ENCODE measurements at places on chromosomes 3 and 15.
A peak's percentile ranks its signal among the peaks of the same experiment; 100 is the strongest.

DNA sequence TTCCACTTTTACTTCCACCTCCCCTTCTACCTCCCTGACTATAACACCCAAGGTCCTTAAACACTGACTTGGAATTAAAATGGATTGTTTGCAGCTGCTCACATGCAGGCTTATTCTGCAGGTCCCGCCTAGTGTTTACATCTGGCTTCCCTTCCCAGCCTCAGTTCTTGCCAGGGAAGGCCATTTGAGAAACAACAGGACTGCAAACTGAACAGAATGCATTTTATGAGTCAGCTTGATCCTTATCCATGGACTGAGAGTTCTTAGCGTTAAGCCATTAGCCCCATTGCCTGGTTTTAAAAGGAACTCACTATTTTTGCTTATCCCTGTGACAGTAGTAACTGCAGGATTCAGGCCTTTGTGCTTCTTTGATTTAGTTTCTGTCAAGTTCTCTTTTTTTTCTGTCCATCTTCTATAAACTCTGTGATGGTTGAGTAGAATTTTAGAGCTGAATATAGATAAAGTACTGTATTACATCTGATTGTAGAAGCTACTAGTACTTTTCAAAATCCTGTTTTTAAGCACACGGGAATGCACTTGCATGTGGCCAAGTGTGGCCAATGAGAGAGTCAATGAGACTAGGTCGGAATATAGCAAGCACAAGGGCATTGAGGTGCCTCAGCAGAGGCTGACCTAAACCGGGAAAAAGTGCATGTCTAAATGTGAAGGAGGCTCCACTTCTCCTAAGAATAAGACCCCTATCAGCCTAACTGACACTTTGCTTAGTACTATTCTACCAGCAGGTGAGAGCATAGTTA lies 106.4 kb downstream of the TUSC7 start:
- DNase-seq, result no peak

- peak; percentile 33 for DNase-seq
These were observed 6.7 kb upstream of the BFSP2 start for GRCh38 chr3:133393204-133393603.

- DNase-seq, result no peak
These were observed 425.1 kb upstream of the ROBO1 start for GRCh38 chr3:80192936-80193335.

- DNase-seq, result peak; percentile 30
These were observed 25.1 kb downstream of the ACAA1 start for GRCh38 chr3:38111696-38112377.

DNA sequence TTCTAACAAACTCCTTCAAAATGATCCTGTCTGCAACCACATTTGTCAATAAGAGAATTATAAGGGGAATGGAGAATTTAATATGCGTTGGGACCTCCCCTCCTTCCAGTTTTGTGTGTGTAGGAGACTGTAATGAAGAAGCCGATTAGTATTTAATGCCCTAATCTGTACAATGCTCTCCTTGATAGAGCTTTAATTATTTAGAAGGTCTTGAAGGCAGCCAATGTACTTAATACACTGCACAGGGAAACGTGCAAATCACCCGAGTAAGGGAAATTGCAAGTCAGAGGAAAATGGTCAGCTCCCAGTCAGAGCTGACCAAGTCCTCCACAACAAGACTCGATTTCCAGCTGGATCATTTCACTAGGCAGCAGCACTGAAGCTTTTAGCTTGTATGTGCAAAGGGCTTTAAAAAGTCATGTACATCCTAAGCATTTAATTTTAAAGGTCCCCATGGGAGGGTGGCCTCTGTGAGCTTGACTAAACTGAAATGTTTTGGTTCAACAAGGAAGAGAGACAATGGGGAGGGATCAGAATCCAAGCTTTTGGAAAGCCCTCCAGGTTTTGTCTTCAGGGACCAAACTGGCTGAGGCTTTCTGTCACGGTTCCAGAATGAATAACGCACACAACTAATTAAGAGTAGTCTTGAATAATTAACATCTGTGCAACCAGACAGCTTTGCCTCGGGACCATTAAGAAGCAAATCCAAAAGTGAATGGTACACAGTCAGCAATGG lies 159.8 kb upstream of the MITF start:
- DNase-seq, result no peak

GRCh38 chr3:192675958-192676649 lies 51.2 kb downstream of the FGF12 start:
- no peak for DNase-seq

GRCh38 chr3:117743993-117744392 lies 1034.4 kb downstream of the TUSC7 start:
- DNase-seq, result no peak

GRCh38 chr3:52240059-52240885 lies 1.3 kb upstream of the TWF2 start:
- DNase-seq, result peak; percentile 83

DNA sequence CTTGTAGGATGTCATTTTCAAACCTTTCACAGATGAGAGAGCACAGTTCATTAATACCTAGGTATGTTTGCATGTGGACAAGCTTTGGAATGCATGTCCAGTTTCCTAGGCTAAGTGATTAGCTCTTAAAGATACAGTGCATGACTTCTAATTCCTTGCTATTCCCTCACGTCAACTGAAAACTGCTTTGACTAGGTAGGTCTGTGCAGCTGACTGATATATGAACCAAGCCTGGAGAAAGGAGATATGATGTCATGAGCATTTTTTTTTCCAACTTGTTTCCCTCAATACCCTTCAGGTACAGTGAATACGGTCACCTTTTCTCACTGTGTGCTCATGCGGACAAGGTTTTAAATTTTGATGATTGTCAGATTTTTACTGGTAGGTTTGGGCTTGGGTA lies 41.6 kb upstream of the TASOR start:
- no peak for DNase-seq

- no peak for DNase-seq
These were observed 6.6 kb upstream of the TTLL3 start for GRCh38 chr3:9803494-9803893.

DNA sequence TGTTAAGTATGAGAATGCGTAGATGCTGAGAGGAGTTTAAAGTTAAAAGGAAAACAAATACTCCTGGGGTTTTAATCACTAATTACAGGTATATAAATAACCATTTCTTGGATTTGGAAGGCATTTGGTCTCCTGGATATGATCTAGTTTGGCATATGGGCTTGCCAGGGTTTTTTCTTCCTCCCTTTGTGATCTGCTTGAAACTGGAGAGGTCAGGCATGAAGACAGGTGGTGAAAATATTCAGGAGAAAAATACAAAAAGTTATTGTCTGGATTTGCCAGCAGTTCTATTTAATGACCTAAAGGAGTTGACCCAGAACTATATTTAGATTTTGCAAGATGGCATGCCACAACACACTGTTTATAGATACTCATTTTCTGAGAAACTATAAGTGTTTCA lies 136.3 kb downstream of the DIPK2A start:
- no peak for DNase-seq

DNA sequence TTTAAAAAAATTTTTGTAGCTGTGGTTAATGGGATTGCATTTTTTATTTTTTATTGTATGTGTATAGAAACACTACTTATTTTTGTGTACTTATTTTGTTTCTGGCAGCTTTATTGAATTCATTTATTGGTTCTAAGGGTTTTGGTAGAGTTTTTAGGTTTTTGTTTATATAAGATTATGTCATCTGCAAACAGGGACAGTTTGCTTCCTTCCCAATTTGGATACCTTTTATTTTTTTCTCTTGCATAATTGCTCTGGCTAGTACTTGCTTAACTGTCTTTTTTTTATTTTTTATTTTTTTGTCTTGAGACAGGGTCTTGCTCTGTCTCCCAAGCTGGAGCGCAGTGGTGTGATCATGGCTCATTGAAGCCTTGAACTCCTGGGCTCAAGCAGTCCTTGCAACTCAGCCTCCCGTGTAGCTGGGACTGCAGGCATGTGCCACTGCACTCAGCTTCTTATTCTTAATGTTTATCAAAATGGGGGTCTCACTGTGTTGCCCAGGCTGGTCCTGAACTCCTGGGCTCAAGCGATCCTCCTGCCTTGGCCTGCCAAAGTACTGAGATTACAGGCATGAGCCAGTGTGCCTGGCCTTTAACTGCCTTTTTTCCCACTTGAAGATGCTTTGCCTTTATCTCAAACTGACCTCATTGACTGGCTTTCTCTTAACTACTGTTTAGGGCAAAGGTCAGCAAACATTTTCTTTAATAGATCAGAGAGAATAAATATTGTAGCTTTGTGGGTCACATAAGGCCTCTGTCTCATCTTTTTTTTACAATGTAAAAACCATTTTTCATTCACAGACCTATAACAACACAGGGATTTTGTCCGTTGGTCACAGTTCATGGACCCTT lies 8.6 kb downstream of the TFG start:
- no peak for DNase-seq

GRCh38 chr3:150286390-150287147 lies 121.5 kb upstream of the TSC22D2 start:
- DNase-seq, result peak; percentile 2

- DNase-seq, result no peak
These were observed 12.5 kb downstream of the TM2D3 start for GRCh38 chr15:101639667-101640066.

- DNase-seq, result no peak
These were observed 140.4 kb upstream of the MBNL1 start for GRCh38 chr3:152128356-152128755.

DNA sequence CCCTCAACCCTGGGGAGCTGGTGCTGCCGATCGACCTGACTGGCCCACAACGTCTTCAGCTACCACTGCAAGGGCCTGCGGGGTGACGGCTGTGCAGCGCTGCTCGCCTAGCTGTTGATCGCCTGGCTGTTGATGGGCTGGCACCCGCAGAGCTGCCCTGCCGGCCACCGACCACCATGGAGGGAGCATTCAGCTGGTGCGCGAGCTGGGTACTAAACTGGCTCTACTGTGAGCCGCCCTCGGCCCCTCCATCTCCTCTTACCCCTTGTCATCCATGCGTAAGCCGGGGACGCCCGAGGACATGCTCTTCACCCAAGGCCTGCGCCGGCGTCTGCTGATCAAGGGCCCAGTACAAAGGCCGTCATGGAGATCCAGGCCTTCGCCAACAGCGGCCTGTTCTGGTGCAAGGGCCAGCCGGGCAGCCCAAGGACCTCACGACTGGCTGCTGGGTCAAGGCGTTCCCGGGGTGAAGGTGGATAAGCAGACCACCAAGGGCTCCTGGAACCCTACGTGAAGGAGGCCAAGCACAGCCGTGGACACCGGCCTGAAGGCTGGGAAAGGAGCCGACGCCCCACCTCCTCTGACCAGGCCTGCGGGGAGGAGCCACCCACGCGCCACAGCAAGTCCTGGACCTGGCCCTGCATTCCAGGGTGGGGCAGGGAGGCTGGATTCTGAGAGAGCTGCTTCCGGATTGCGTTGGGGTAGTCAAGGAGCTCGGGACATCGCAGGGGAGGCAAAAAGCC lies 46.9 kb downstream of the SFMBT1 start:
- DNase-seq, result no peak

DNA sequence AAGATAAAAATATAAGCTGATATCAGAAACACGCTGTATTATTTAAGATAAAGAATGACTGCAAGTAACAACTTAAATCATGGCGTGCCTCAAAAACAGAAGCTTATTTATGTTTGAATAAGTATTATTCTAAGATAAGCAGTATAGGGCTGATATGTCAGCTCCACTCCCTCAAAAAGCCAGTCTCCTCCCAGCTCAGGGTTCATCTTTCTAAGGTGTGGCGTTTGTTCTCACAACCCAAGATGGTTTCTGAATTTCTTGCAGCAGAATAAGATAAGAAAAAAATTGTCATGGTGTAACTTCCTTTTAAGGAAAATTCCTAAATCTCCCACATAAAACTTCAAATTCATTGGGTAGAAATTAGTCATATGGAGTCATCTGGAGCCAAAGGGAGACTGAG lies 166.1 kb upstream of the POU1F1 start:
- DNase-seq, result no peak

GRCh38 chr15:38882221-38882620 lies 317.6 kb upstream of the RASGRP1 start:
- DNase-seq, result no peak

- DNase-seq, result no peak
These were observed 104.8 kb upstream of the OSTN start for GRCh38 chr3:191094057-191094845.

DNA sequence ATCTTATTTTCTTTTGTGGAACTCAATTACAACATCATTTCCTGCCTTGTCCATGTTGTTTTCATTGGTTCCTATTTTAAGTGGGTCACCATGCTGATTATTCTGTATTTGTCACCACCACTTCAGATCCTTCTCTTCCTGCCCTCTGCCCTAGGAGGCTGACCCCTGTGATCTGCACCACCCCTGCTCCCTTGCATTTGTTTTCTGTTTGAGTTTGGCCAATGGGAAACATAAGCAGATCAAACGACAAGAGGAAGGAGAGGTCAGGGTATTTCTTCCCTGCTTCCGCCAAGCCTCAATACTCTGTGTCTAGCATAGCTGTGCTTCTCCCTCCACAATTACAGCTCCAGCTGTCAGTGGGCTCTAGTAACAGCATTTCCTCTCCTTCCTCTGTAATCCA lies 71.6 kb downstream of the IMPG2 start:
- no peak for DNase-seq

GRCh38 chr3:72255191-72255590 lies 470.2 kb upstream of the PROK2 start:
- DNase-seq, result no peak

DNA sequence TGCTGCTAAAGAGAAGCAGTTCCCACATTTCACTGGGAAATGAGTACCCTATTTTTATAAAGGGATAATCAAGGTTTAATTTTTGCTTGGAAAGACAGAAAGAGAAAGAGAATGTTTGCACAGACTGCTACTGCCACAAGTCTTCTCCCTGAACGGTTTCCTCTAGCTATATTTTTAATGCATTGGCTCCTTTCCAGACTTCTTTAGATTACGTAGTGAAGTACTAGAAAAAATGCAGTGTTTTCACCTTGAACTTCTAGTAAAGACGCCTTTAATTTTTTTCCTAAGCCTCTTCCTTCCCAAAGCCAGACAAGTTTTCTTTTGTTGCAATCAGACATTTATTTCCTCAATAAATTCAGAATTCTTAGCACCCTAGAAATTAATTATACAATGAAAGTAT lies 248.3 kb upstream of the CCDC54 start:
- DNase-seq, result no peak

DNA sequence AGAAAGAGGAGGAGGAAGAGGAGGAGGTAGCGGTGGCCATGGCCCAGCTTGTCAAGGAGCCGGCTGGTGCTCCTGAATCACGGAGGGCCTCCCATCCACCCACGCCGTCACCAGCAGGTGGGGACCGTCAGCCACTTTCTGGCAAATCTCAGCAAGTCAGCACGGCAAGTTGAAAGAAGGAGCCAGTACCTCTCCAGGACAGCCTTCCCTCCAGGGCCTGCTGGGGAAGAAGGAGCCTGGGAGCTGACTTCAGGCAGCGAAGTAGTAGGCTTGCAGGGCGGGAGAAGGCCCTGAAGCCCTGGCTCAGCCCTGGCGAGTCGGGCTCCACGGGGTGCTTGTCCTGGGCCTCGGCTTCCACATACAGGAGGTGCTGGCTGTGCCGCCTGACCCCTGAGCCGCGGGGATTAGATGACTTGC lies 99.2 kb upstream of the TRPM1 start:
- no peak for DNase-seq

GRCh38 chr3:157174290-157174648 lies 14.3 kb upstream of the CCNL1 start:
- no peak for DNase-seq

GRCh38 chr15:87287156-87287555 lies 969.4 kb downstream of the NTRK3 start:
- DNase-seq, result no peak

- DNase-seq, result no peak
These were observed 230.4 kb downstream of the ABHD5 start for GRCh38 chr3:43921056-43921648.

GRCh38 chr3:71132995-71133730 lies 450.4 kb downstream of the FOXP1 start:
- no peak for DNase-seq
